Stimulated activated CD8-positive, alpha-beta memory T cell treated with anti-CD3 and anti-CD28 coated beads, Interleukin-4, amount 100 ng/mL, for 1 hour (primary cell): ENCODE measurements at places on chromosomes 12 and 14.

GRCh38 chr12:20946732-20947131, 136.2 kb downstream of the SLCO1B3 start:
- no peak for DNase-seq

DNA sequence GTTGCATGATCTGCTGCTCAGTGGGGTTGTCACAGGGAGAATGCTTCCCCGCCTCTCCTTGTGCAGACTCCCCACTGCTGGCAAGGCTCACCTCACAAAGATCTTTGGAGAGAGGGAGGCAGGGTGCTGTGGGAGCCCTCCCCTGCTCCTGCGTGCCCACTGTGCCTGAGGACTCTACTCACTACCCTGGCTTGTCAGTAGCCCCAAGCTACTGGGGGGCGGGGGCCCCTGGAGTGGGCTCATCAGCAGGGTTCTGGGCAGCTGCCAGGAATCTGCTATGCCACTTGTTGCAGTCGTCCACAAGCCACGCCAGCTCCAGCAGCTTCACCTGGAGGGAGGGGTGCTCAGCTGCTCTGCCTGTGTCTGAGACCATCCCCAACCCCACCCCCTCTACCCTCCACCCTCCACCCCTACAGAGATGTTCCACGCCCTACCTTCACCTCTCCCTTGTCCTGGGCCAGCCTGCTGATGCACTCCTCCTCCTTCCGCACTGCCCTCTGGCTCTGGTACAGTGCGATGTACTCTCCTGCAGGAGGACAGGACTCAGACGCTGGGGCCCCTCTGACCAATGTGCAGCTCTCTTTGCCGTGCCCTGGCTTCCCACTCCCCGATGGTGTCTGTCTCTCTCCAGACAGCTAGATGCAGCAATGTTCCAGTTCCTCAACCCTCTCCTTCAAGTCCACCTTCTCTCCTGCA, 14.2 kb upstream of the BLTP3B start:
- DNase-seq = no peak

DNA sequence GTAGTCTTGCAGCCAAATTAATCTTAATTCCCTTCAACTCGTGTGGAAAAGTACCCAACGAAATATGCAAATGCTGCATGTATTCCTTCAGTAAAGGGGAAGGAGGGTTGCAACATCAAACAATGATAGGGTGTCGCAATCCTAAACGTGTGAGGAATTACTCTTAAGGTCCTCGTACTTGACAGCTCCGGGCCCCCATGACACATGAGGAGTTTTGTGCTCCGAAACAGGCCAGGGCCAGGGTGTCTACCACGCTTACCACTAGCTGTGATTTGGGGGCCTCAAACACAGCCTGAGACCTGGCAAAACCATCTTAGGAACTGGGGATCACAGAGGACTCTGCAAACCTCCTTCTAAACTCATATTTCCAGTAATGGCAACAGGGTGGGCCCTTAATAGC, 20.4 kb downstream of the FOS start:
- DNase-seq = no peak

GRCh38 chr12:64893961-64894360, 69.5 kb downstream of the TBC1D30 start:
- no peak for DNase-seq

DNA sequence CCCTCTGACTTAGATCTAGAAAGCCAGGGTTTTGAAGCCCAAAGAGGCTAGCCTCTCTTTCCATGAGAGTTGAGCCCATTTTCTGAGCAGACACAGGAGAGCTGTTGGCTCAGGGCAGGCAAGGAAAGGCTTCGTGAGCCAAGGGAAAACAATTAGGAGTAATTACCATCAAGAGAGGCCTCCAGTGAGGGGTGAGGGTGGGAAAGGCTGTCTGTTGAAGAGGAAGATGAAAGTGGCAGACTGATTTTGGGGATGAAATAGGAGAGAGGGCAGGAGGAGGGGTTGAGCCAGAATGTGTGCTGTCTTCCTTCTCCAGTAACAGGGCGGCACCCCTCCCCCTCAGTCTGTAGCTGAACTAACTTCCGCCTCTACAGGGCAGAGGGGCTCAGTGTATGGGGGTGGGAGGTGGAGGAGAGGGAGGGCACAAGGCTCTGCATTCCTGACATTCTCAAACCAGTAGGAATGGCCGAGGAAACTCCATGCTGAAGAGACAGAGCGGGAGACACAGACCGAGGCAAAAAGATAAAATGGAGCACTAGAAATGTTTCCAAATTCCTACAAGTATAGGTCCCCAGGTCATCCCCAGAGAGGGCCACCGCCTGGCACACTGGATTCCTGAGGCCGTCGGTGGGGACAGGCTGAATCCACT, 33.1 kb upstream of the COL2A1 start:
- DNase-seq = no peak

GRCh38 chr12:98533723-98534251, 18.4 kb downstream of the TMPO start:
- DNase-seq = no peak

GRCh38 chr12:8045952-8046944, 13.7 kb downstream of the FOXJ2 start:
- peak; percentile 72 for DNase-seq

- DNase-seq = peak; percentile 9
Observed at GRCh38 chr12:47651368-47652254, 54.2 kb downstream of the RPAP3 start.

GRCh38 chr14:32367516-32367915, 38.4 kb downstream of the AKAP6 start:
- DNase-seq = no peak

DNA sequence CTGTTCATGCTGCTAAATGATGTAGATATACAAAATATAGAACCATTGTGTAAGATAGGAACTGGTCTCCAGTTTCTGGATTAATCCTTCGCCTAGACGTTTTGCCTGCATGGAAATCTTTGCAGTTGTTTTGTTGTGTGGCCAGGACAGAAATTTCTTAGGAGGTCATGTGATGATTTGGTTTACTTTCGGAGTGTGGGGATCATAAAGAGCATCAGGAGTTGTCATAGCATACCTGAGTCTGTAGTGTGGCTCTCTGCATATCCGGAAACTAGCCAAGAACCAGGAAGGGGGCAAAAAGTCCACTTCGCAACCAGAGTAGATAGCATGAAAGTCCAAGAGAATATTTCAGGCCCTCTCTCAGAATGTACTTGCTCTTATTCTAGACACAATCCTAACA, 3.1 kb downstream of the SAMD4A start:
- DNase-seq = no peak
